EH (cell line): ENCODE measurements at places on chromosomes 4 and X.

GRCh38 chr4:176258135-176258534, 10.9 kb downstream of the ASB5 start:
- DNase-seq: no peak

DNA sequence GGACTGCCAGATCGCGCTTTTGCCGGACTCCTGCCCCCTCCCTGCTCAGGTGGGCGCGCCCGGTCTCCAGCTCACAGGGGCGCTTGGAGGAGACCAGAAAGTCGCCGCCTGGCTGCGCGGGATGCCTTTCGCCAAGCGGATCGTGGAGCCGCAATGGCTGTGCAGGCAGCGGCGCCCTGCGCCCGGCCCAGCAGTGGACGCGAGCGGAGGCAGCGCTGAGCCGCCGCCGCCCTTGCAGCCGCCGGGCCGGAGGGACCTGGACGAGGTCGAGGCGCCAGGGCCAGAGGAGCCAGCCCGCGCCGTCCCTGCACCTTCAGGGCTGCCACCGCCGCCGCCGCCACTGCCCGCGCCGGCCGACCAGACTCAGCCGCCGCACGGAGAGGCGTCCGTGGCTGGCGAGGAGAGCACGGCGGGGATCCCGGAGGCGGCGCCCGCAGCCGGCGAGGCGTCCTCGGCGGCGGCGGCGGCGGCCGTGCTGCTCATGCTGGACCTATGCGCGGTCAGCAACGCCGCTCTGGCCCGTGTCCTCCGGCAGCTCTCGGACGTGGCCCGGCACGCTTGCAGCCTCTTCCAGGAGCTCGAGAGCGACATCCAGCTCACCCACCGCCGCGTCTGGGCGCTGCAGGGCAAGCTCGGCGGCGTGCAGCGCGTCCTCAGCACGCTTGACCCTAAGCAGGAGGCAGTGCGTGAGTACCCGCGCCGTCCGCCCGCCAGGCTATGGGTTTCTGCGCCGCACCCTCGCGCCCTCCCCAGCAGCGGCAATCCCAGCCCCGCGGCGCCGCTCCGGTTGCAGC, 834 bp downstream of the NHS start:
- peak; percentile 50 for DNase-seq

DNA sequence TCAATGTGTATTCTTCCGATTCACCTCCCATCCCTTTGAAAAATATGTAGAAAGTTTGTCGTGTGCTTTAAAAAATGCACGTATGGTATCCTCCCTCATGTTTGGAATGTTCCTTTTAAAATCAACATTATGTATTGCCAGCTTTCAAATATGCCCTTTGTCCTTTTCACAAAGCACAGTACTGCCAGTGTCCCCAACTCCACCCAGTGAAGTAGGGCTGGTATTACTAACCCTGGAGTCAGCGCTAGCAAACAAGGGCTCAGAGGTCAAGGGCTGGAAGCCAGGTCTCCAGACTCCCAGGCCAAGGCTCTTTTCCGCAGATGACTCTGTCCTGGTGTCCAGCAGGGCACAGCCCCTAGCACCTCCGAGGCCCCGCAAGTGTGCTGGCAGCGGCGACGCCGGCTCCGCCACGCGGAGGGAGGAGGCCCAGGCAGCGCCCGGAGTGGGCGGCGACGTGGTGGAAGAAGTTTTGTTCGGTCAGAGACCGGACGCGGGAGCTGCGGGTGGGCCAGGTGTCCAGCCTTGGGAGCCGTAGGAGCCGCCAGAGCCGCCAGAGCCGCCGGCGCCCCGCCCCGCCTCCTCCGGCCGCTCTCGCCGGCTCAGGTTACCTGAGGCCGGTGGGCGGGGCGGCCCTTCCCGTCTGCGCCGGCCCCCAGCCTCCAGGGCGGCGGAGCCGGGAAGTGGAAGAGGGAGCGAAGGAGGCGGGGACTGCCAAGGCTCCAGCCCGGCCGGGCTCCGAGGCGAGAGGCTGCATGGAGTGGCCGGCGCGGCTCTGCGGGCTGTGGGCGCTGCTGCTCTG, at the start of gene IL13RA1:
TSS of gene IL13RA1 (plus strand) at position 720 of the 799 bp plus-strand sequence. CDS start at position 753, 33 bp downstream.
- DNase-seq: peak; percentile 87

DNA sequence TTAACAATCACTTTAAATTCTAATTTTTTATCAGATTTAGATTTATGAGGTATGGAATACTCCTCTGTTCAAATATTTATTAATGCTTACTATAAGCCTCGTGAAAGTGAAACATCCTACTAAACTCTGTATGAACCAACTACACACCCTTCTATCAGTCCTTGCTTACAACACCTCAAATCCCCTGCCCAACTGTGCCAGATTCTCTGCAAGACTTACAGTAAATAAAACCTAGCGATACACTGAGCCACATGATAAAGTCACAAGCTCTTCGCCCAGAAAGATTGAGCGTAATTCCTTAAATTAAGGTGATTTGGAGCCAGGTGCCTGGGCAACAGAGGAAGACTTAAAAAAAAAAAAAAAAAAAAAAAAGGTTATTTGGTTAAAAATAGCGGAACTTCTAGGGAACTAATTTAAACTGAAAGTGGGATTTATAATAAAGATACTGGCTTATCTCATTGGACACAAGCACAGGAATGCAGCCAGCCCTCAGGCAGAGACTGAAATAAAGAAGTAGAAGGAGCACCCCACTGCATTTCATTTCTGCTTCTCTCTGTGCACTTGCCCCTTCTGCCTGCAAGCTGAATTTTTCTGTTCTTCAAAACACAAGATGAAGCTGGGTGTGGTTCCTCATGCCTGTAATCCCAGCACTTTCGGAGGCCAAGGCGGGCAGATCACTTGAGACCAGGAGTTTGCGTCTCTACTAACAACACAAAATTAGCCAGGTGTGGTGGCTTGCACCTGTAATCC, 17.5 kb upstream of the C4orf36 start:
- no peak for DNase-seq

DNA sequence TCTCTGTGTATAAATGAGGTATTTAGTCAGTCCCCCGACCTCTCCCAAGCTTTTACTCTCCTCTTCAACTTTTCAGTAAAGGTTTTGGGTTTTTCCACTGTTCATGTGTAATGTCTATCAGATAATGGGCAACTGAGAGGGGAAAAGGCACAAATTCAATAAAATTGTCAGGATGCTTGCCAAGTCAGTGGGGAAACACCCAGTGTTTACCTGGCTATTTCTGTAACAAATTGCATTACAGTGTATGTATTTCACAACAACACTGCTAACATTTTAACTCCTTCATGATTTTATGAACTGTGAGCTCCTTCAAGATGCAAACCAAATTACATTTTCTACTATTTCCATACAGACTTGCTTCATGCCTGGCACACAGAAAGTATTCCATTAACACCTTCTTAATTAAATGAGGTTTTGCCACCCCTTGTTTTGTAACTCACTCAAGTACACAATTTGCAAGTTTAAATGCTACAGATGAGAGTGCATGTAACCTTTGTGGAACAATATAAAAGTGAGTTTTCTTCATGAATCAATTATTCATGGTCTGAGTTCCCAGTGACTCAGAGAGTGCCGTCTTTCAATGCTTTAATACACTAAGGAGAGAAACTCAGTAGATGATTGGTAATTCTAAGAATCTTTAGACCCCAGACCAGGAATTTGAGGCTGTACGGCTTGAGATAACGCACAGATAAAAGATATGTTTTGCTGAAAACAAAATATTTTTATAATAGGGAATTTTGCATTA, 149.8 kb upstream of the TLL1 start:
- DNase-seq: no peak

DNA sequence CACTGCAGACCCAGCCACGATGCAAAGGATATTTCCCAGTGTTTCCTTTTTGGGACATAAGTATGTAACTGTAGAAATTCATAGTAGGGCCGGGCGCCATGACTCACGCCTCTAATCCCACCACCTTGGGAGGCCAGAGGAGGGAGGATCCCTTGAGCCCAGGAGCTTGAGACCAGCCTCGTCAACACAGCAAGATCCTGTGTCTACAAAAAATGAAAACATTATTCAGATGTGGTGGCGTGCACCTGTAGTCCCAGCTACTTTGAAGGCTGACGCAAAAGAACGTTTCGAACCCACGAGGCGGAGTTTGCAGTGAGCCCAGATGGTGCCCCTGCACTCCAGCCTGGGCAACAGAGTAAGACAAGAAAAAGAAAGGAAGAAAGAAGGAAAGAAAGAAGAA, 49.2 kb downstream of the CRLF2 start:
- no peak for DNase-seq

DNA sequence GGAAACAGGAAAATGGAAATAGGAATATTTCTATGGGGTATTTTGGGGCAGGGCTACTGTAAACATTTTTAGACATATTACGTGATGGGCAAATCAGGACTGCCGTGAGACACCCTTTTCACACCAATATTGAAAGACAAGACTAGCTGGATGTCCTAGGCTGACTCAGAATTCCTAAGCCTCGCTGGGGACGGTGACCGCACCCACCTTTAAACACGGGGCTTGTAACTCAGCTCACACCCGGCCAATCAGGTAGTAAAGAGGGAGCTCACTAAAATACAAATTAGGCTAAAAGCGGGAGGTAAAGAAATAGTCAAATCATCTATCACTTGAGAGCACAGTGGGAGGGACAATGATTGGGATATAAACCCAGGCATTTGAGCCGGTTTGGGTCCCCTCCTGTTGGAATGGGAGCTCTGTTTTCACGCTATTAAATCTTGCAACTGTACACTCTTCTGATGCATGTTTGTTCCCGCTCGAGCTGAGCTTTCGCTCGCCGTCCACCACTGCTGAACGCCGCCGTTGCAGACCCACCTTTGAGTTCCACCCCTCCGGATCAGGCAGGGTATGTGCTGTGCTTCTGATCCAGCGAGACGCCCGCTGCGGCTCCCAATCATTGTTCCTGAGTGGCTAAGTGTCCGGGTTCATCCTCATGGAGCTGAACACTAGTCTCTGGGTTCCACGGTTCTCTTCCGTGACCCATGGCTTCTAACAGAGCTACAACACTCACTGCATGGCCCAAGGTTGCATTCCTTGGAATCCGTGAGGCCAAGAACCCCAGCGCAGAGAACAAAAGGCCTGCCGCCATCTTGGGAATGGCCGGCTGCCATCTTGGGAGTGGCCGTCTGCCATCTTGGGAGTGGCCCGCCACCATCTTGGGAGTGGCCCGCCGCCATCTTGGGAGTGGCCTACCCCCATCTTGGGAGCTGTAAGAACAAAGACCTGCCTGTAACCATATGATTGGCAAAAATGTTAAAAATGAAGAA, 152.6 kb downstream of the CRLF2 start:
- no peak for DNase-seq

GRCh38 chr4:4606321-4606720, 64.5 kb upstream of the STX18 start:
- DNase-seq: peak; percentile 84
